ENCODE measurements at places on chromosomes 6 and 20.

DNA sequence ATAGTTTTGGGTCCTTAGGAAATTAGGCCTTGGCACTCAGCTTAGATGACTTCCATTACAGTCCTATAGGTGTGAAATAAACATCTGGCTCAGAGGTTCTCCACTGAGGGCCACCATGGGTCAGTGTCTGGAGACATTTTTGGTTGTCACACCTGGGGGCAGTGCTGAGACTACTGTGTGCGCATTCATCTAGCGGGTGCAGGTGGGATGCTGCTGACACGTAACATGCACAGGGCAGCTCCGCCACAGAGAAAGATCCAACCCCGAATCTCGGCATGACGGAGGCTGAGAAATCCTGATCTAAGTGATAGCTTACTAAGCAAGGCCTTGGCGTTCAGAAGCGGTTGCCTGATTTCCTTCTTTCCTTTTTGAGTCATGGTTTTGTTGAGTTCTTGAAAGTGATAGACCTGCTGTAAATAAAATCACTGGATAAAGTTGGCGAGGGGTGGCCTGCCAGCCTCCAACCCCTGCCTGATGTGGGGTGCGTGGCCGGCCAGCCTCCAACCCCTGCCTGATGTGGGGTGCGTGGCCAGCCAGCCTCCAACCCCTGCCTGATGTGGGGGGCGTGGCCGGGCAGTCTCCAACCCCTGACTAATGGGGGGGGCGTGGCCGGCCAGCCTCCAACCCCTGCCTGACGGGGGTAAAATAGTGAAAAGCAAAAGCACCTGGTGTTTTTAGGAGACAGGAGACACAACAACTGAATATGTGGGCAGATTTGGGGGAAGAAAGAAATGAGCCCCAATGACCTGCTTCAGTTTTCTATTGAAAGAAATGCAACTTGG lies 158.1 kb downstream of the CDH26 start:
- DNase-seq: no peak

GRCh38 chr20:17505636-17506517 lies 25.3 kb downstream of the BFSP1 start:
- DNase-seq: peak; percentile 83

DNA sequence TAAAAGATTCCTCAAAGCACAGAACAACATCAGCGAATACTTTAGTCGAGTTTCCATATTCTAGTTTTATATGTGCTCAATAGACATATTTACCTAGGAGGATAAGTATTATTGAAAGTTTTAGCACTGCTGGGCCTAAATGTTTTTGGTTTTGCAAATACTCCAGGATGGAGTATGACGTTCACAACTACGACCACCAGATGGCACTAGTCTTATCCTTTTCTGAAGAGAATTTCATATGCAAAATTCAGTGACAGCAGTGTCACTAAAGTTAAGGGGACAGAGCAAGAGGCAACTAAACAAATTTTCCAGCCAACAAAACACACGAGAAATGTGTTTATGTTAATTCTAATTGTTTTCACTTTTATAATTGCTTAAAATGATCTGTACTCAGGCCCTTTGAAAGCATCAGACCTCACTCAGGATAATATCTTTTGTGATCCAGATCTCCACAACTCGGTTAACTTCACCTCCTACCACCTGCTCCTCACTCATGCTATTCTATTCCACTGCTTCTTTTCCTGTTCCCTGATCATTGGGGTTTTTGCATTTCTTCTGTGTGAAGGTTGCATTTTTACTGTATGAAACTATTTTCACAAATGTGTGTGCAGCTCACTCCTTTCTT lies 220.8 kb downstream of the TRDN start:
- DNase-seq: peak; percentile 67

GRCh38 chr6:89925826-89926225 lies 31.6 kb downstream of the GJA10 start:
- DNase-seq: peak; percentile 32

GRCh38 chr6:164690241-164690640 lies 619.2 kb downstream of the C6orf118 start:
- DNase-seq: no peak

DNA sequence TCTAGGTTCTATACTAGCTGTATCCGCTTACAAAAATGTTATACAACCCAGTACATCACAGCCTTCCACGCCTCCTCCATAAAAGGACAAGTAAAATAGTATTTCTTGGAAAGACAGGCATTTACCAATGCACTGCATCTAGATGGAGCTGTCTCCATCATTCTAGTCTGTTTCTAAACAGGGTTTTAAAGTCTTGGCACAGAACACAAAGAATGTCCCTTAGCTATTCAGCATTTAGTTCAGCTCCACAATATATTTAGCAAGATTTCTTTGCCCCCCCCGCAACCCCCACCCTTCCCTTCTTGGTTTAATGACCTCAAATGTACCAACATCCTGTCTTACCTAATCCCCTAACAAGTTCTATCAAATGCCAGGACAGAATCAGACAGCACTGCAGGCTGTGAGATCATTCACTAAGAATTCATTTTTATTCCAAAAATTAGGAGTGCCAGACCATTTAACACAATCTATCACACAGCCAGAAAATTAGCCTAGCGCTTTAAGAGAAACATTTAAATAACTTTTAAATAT lies 198.6 kb downstream of the BACH2 start:
- DNase-seq: peak; percentile 90
